ENCODE measurements at places on chromosomes 1 and 21. TPM values are rescaled to one million over a fixed set of nuclear protein-coding genes. Genes with fewer than 3 reads are reported as not detected.

GRCh38 chr1:244002721-244003120 lies 48.4 kb upstream of the ZBTB18 start:
- no peaks in the 10 kb centered on the region for H3K36me3 ChIP-seq
- H3K27me3 ChIP-seq, result no peaks in the 10 kb centered on the region
- no peak for DNase-seq
- no peak overlapping the region for H3K27ac ChIP-seq
- no peak overlapping the region for H3K4me3 ChIP-seq
- peaks cover 8% of the 10 kb centered on the region for H3K4me1 ChIP-seq

DNA sequence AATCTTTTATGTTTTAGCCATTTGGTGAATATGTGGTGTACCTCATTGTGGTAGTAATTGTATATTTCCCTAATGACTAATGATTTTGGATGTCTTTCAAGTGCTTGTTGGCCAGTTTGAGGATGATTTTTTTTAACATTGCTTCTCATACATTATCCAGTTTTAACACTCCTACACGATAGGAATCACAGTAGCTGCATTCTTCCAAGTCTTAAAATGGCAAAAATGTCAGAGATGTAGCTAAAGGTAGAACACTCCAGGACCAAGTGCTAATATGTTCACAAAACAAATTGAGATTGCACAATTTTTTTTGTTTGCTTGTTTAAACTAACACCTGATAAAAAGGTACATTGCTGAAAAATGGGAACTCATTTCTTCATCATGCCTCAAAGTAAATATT lies 11.7 kb downstream of the USP25 start:
- no peak overlapping the region for H3K4me3 ChIP-seq
- no peak overlapping the region for H3K27ac ChIP-seq
- H3K4me1 ChIP-seq, result peaks cover 37% of the 10 kb centered on the region
- H3K27me3 ChIP-seq, result no peaks in the 10 kb centered on the region
- no peak for DNase-seq
- H3K36me3 ChIP-seq, result no peaks in the 10 kb centered on the region

- H3K27ac ChIP-seq, result no peak overlapping the region
- DNase-seq, result no peak
- H3K36me3 ChIP-seq, result no peaks in the 10 kb centered on the region
- H3K4me1 ChIP-seq, result peaks cover 7% of the 10 kb centered on the region
- no peak overlapping the region for H3K4me3 ChIP-seq
- peaks cover 33% of the 10 kb centered on the region for H3K27me3 ChIP-seq
Measured at GRCh38 chr1:212917858-212918257, 32.5 kb upstream of the VASH2 start.

The HNRNPU gene
- total RNA-seq, result 315 TPM

The RGS7 gene
- total RNA-seq, result not detected

- no peaks in the 10 kb centered on the region for H3K36me3 ChIP-seq
- peaks cover 6% of the 10 kb centered on the region for H3K4me1 ChIP-seq
- H3K27ac ChIP-seq, result no peak overlapping the region
Measured at GRCh38 chr1:16918371-16918770, 3.4 kb upstream of the CROCC start.

GRCh38 chr21:40057331-40057730 lies 190.1 kb downstream of the PCP4 start:
- DNase-seq, result no peak
- no peaks in the 10 kb centered on the region for H3K4me1 ChIP-seq
- no peaks in the 10 kb centered on the region for H3K36me3 ChIP-seq
- no peaks in the 10 kb centered on the region for H3K27me3 ChIP-seq
- no peak overlapping the region for H3K4me3 ChIP-seq

The LCE2B gene
- not detected for total RNA-seq

The PPIE gene
- total RNA-seq, result 72.6 TPM

The KANK4 gene
- not detected for total RNA-seq

The TSPEAR gene
- not detected for total RNA-seq

GRCh38 chr1:70475023-70475422 lies 64.0 kb downstream of the CTH start:
- no peaks in the 10 kb centered on the region for H3K36me3 ChIP-seq
- DNase-seq, result no peak
- H3K4me1 ChIP-seq, result no peaks in the 10 kb centered on the region
- H3K27me3 ChIP-seq, result no peaks in the 10 kb centered on the region

GRCh38 chr21:35394049-35394448 lies 344.9 kb upstream of the RUNX1 start:
- no peaks in the 10 kb centered on the region for H3K27me3 ChIP-seq
- no peaks in the 10 kb centered on the region for H3K4me1 ChIP-seq
- DNase-seq, result no peak
- no peak overlapping the region for H3K4me3 ChIP-seq
- H3K36me3 ChIP-seq, result no peaks in the 10 kb centered on the region

The NID1 gene
- 0.38 TPM for total RNA-seq

DNA sequence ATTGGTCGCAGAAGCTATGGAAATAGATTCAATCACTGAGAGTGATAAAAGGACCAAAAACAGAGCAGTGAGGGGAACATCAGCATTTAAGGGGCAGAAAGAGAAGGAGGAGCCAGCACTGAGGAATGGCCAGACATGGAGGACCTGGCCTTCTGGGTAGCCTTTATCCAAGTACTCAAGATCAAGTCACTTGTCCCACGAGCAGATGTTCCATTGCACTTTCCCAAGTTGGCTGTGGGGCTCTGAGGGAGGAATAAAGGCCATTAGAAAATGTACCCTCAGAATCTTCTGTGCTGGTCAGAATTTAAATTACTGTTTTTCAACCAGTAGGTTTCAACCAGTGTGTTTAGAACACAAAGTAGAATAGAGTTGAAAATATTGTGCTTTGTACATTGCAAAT lies 55.3 kb downstream of the GIPC2 start:
- no peaks in the 10 kb centered on the region for H3K36me3 ChIP-seq
- no peaks in the 10 kb centered on the region for H3K4me1 ChIP-seq
- H3K27ac ChIP-seq, result no peak overlapping the region

DNA sequence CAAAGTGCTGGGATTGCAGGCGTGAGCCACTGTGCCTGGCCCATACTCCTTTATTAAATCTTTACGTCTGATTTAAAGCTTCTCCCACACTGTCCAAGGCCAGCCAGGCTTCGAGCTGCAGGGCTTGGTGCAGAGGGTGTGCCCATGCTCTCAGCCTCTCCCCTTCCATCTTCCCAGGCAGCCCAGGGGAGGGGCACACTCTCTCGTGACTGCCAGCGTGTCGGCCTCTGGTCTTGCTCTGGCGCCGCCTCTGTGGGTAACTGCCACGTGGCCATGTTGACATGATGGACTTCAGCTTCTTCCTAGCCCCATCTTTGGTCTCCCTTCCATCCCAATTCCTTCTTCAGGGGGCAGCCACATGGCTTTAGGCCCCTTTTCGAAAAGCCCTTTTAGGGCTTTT lies 4.7 kb downstream of the GPR137B start:
- peaks cover 5% of the 10 kb centered on the region for H3K27me3 ChIP-seq
- DNase-seq, result no peak
- H3K4me1 ChIP-seq, result peaks cover 45% of the 10 kb centered on the region
- H3K36me3 ChIP-seq, result peaks cover 4% of the 10 kb centered on the region
- H3K4me3 ChIP-seq, result no peak overlapping the region

DNA sequence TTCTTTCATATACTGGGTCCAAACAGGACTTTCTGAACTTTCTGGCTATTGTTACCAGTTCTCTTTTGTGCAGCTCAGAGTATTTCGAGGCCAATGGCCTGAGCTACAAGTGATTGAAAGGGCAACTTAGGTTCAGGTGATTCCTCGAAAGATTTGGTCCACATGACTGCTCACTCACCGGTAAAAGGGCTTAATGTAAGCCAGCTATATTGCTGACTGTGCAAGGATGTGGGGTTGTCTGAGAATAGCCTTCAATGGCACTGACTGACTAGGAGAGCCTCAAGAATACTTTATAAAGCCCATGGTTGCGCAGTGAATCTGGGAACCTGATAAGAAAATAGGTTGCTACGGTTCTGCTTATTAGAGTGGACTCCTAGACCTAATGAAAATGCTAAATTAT lies 269.0 kb downstream of the SEC16B start:
- H3K27me3 ChIP-seq, result no peaks in the 10 kb centered on the region
- H3K36me3 ChIP-seq, result no peaks in the 10 kb centered on the region
- no peaks in the 10 kb centered on the region for H3K4me1 ChIP-seq
- H3K27ac ChIP-seq, result no peak overlapping the region
- DNase-seq, result no peak
- no peak overlapping the region for H3K4me3 ChIP-seq

The SPEN gene
- 81.1 TPM for total RNA-seq

The C21orf58 gene
- total RNA-seq, result 9.1 TPM
